A549 (cell line): ENCODE measurements at places on chromosomes 6 and 20.

DNA sequence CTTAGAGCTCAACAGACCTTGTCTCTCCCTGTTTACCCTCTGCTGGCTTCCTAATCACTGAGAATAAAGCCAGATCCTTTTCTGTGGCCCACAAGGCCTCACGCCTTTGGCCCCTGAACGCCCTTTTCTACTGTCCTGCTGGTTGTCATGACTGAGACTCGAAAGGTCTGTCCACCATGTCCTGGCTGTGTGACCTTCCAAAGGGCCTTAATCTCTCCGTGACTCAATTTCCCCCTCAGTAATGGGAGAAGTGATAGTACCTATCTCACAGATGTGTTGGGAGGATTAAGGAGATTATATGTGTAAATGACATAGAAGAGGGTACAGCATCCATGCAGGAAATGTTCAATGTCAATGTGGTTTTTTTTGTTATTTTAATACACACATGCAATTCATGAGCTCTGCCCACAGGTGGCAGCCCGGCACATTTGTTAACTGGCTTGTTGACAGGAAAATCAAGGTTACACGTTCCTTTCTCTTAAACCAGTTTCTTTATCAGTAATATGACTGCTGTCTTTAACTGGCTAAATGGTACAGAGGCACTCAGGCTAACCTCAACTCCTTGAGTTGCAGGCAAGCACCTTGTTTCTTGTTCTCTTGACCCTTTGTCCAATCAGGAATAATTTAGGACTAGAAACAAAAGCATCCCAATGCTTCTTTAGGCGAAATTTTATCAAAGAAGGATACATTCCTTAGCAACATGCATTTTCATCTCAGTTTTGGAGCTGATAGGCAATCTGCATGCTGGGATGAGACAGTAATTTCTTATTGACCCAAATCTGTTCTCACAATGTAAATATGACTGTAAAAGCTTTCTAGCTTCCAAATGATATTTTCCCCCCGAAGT is 16.6 kb downstream of the SLC22A1 start:
- peak; percentile 28 for DNase-seq

GRCh38 chr6:145313041-145313855 is 422.1 kb downstream of the EPM2A start:
- no peak for DNase-seq

GRCh38 chr6:68343901-68344300 is 291.2 kb upstream of the ADGRB3 start:
- DNase-seq, result peak; percentile 1

DNA sequence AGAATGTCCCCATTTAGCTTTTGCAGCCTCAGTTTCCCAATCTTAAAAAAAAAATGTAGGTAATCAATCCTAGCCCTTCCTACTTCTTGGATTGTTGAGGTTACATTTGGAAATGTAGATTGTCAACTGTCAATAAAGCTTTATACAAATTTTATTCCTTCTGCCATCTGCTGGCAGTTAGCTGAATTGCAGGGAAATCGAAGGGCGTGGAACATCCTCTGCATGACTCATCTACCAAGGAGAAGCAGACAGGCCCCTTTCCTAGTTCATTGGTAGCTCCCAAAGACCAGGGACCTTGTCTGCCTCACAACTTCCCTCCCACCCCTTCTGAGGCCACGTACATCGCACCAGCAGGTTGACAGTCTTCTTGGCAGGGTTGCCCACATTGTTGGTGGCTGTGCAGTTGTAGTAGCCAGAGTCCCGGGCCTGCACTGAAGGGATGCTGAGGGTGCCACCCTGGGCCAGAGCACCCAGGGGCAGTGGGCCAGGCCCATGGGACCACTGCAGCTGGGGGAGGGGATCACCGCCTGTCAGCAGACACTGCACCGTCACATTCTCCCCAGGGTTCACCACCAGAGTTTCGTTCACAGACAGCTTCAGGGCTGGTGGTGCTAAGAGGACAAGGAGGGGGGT is 43.6 kb downstream of the MDGA1 start:
- DNase-seq, result peak; percentile 43

- DNase-seq, result peak; percentile 12
Measured at GRCh38 chr6:142300758-142301650, 803 bp upstream of the ADGRG6 start.

DNA sequence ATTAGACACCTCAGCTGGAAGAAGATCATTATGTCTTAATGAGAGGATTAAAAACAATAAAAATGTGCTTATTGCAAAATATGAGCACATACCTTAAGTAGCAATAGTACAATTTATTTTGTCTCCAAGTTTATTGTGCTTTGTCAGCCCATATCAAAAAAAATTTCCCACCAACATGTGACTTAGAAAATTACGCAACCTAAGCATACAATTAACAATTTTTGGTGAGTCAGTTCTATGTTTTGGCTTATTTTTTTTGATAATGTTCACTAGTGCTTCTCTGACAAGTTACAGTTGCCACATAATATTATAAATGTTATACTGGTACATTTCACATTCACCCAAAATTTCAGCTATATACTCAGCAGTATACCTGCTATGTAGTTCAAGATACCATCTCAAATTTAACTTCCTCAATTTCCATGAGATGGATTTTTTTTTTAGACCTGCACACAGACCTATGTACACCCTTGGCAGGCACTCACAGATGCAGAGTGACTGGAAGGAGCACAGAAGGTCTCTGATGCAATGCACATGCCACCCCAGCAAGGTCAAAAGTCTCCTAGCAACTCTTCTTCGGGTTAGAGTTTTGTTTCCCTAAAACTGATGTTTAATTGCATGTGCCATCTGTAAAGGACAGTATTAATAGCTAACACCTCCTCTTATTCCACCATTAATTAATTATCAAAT is 112.4 kb downstream of the PRKN start:
- DNase-seq, result no peak

GRCh38 chr20:57460781-57461465 is 64.0 kb downstream of the CTCFL start:
- DNase-seq, result no peak

DNA sequence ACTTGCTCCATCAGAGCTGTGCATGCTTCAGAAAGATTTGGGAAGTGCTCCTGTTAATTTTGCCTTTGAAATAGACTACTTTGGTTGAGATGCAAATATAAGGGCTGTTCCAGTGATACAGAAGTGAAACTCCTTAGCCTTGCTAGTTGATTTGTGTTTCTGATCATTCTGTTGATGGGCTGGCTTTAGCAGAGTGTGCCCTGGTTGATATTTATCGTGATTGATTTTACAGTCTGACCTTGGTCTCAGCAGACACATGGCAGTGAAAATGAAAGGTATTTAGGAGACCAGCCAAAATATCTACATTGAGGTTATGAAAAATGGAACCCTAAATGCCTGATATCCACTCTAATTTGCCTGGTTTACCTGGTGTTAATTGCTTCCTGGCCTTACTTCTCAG is 122.1 kb upstream of the CEP162 start:
- no peak for DNase-seq
